ENCODE measurements at places on chromosomes 11 and 22.

DNA sequence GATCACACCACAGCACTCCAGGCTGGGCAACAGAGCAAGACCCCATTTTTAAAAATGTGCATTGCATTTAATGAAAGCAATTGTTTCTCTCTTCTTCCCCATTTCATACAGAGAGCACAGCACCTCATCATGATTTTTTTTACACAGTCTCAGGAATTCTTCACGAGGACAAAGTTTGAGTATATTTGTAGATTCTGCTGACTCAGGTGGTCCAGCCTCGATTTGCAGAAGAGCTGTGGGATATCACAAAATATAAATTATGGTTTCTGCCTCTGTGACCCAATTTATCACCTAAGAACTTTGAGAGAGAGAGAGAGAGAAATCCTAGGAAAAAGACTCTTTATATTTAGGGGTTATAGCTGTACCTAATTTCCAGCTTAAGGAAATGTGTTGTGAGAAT is 19.8 kb downstream of the CASP5 start:
- DNase-seq = no peak

DNA sequence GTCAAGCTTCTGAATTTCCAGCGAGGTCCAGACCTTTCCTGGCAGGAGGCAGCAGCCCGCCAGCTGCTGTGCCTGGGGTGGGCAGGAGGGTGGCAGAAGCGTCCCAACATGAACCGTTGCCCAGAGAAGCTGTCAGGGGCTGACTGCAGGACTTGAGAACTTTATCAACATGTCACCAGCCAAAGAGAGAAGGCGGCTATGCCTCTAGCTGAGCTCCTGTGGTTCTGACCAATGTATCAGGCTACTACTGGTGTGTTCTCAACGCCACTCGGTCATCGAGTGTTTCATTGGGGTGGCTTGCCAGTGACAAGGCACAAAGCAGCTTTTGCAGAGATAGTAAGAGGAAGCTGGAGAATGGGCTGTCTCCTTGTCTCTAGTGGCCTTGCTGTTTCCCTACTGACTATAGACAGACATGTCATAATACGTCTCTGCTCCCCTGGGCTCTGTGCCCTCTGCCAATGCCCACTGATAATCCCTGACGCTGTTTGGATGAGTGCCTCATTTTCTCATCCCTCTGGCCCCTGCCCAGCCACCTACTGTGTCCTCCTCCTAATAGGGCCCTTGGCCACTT is 17.6 kb upstream of the ASCC2 start:
- DNase-seq = no peak

GRCh38 chr11:102680945-102681344 is 24.6 kb downstream of the MMP27 start:
- DNase-seq = no peak

GRCh38 chr11:104798789-104799188 is 99.5 kb downstream of the CASP12 start:
- DNase-seq = no peak

- no peak for DNase-seq
Measured at GRCh38 chr11:117914991-117915618, 14.1 kb downstream of the TMPRSS13 start.

DNA sequence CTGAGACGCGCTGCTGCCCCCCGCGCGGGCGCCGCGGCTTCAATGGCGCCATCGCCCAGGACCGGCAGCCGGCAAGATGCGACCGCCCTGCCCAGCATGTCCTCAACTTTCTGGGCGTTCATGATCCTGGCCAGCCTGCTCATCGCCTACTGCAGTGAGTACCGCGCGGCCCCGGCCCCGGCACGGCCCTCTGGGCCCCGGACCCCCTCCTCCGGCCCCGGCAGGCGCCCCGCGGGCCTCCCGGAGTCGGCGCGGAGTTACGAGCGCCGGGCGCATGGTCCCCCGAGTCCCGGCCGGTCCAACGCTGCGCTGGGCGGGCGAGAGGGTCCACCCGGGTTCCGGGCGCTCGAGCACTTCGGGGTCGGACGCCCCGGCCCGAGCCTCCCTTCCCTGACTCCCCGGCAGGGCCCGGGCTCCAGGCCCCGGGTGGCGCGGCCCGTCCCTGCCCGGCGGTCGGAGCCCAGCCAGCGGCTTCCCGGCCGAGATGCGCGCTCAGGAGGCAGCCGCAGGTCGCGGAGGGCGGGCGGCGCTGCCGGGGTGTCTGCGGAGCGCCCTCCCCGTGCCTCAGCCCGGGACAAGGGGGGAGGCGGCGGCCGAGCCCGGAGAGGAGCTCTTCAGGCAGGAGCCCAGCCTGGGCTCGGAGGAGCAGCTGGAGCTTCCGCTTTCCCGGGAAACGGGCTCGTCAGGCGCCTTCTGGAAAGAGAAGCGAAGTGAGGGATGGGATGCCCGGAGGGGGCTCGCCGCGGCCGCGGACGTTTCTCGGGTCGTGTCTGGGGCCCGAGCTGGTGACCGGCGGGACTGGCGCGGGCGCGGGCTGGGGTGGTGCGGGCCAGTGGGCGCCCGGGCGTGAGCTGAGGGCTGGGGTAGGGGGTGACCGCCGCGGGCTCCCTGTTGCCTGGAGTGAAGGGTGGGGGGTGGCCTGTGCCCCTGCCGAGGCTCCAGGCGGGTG is 1337.8 kb downstream of the BRD1 start:
- no peak for DNase-seq

GRCh38 chr22:43796567-43796966 is 15.5 kb downstream of the EFCAB6 start:
- no peak for DNase-seq
